ENCODE measurements at places on chromosomes 12 and 14.

GRCh38 chr12:6550294-6551062, 5.4 kb downstream of the IFFO1 start:
- DNase-seq, result no peak

GRCh38 chr12:25734529-25735180, 181.6 kb upstream of the LMNTD1 start:
- no peak for DNase-seq

GRCh38 chr12:45348986-45349385, 133.1 kb downstream of the ANO6 start:
- DNase-seq, result no peak

GRCh38 chr14:105439710-105440553, 20.3 kb downstream of the MTA1 start:
- DNase-seq, result no peak

GRCh38 chr14:61954306-61954705, 192.1 kb downstream of the SNAPC1 start:
- DNase-seq, result no peak

DNA sequence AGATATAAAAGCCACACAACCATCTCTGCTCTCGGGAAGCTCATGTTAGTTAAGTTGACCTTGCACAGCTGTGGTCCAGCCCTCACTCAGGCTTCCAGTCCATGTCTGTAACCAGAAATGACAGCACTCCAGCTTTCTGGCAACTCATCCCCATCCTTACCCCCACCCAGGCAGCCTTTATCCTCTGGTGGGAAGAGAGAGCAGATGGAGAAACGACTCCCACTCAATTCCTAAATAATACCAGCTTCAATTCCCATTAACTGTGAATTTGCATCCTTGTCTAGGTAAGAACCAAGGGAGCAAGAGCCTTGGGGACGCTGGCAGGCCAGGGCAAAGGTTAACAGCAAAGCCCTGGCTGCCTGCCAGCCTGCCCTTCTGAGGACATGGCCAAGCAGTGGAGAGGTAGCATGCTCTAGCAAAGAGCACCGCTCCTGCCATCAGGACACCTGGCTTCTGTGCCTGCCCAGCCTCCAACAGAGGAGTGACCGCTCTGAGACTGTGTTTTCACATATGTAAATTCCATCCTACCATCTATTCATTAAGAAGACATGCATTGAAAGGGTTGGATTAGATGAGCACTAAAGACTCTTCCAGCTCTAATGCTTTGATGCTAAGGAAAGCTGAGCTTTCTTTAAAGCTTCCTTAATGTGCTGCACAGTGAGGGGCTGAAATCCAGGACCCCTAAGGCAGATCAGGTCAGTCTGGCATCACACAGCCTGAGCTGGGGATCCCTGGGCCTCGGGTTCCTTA, 236.1 kb downstream of the GRIN2B start:
- no peak for DNase-seq

DNA sequence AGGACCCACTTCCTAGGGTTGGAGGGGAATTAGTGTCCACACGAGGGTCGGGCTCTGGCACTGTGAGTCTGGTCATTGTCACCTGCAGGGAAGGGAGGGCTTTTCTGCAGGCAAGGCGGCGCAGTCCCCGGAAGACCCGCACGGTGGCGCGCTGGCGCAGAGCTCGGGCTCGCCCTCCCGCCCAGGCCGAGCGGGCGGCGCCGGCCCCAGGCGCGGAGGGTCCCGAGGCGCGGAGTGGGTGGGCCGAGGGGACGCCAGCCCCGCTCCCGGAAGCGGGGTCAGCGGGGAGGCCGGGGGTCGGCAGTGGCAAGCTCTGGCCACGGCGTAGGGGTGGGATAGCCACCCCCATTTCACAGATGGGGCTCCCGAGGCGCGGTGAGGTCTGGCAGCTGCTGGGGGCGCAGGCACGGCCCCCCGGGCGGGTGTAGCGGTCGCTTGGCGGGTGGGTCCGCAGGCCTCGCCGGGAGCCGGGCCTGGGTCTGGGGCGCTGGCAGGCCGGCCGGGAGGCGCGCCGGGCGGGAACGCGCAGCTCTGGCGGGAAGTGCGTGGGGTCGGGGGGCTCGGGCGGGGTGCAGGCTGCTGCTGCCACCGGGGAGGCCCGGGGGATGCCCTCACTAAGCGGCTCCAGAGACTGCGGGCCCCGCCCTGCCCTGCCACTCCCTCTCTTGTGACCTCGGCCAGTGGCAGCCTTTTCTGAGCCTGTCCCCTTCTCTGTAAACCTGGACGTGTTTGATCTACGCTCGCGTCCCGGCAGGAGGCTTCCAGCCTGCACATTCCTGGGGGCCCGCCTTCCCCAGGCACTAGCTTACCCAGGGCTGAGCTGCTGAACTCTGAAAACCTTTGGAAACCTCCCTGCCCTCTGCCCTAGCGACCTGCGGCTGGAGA, 46.1 kb downstream of the CYP46A1 start:
- DNase-seq, result peak; percentile 93

- no peak for DNase-seq
These were observed 322.9 kb downstream of the KCNH5 start for GRCh38 chr14:62722406-62722805.

DNA sequence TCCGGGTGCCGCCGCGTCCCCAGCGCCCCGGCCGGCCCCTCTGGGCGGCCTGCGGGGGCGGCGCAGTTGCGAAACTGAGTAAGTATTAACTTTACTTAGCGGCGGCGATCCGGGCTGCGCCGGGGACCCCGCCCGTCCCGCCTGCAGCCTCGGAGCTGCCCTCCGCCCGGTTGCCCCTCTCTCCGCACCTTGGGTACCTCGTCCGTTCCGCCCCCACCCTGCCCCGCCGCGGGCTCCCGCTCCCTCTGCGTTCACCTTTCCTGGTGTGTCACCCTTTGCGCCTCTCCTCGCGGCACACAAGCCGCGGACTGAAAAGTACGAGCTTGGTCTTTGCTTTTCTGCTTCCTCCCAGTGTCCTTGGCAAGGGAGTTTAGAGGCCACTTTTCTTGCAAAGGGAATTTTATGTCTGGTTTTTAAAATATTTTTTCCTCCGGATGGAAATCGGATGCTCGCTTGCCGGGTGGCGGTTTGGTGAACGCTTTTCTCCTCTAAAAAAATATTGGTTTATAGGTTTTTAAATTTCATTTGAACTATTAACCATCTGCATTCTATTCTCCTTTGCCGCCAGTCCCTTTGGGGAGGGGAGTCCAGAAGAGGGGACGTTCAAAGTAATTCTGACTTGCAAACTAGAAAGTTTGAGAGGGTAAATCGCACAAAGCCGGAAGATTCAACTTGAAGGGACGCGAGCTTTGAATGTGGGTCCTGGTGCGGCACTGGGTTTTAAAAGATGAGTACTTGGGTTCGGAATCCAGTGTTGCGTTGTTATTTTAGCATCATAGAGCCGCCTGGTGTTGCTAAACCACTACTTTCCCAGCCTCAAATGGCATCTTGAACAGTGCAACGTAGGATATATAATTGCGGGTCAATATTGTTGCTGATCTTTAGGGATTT, 834 bp downstream of the RASSF8 start:
- peak; percentile 57 for DNase-seq

- DNase-seq, result no peak
These were observed 21.6 kb upstream of the BLTP3B start for GRCh38 chr12:100164153-100164704.

DNA sequence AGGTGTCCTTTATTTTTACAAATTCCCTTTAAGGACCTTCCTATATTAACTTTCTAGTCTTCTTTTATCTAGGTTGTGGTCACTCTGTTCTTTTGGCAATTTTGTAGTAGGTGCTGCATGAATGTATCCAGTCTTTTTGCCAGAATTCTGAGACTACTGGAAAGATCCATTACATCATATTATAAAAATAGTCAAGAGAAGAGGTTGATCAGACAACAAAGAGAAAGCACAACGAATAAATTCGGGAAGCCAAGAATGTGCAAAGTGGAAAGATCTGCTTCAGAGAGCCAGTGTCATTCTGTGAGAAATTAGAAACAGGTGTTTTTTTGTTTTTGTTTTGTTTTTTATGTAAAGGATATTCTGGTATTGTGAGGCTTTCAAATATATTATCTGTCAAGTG, 15.8 kb upstream of the SLC16A7 start:
- DNase-seq, result no peak

GRCh38 chr14:78592616-78593219, 422.5 kb downstream of the NRXN3 start:
- DNase-seq, result no peak

GRCh38 chr12:122200541-122201175, 2.9 kb upstream of the B3GNT4 start:
- peak; percentile 60 for DNase-seq

GRCh38 chr14:67749341-67750084, 47.8 kb downstream of the RDH12 start:
- DNase-seq, result no peak

DNA sequence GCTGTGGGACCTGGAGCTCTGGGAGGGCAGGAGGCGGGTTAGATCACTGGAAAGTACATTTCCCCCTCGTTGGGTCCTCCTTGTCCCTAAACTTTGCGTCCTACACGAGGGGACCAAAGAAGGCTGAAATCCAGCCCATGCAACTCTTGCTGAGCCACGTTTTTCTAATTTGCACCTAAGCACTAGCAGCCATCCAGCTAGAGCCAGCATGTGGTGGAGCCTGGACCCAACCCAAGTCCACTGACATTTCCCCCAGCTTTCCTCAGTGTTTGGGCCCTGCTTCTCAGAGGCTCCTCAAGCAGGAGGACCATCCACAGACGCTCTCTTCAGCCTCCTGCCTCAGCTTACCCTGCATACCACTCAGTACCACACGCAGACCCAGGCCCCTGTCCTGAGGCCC, 49.7 kb downstream of the TSPAN11 start:
- no peak for DNase-seq

GRCh38 chr14:68603533-68604360, 189.1 kb downstream of the ZFP36L1 start:
- no peak for DNase-seq

- peak; percentile 99 for DNase-seq
These were observed at the start of gene RAB5B for GRCh38 chr12:55973599-55974307. TSS of gene RAB5B (plus strand) at chr12:55974078. CDS start at chr12:55986961, 12,883 bp downstream.

- DNase-seq, result no peak
These were observed 19.0 kb downstream of the SUSD6 start for GRCh38 chr14:69630360-69630759.

DNA sequence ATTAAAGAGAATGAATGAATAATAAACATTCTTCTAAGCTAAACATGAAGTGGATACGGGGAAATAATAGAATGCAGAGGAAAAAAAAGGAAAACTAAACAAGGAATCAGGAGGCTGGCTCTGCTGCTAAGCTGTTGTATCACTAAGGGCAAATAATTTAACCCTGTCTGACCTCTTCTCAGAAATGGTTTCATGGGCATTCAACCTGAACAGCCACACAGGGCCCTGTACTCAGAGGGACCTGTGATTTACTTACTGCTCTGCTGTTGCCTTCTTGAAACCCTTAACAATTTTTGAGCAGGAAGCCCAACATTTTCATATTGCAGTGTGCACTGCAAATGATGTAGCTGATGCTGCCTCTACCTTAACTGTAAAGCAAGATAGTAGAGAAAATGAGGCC, 14.2 kb upstream of the PLEKHA5 start:
- no peak for DNase-seq

GRCh38 chr12:53532524-53533445, 25.5 kb upstream of the NPFF start:
- DNase-seq, result no peak

DNA sequence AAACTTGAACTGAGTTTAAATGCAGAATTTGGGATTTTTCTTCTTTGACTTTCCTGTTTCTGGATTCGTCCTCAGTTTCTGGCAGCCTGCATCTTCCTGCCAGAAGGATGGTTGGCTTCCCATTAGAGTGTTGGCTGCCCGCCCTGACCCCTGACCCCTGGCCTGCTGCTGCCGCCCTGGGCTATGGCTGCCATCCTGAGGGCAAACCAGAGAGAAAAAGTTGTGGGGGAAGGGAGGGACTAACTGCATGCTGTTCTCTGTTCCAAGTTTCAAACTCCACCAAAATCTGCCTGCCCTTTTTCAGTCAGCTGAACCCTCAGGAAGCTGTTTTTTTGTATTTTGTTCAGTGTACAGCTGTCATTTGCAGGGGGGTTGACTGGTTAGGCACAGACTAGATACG, 48.4 kb downstream of the FNTB start:
- DNase-seq, result no peak

GRCh38 chr12:105637470-105637869, 307.0 kb downstream of the C12orf75 start:
- no peak for DNase-seq

- DNase-seq, result no peak
These were observed 425.0 kb upstream of the SOX5 start for GRCh38 chr12:24374452-24374851.

GRCh38 chr14:20820063-20820904, 17.6 kb upstream of the RNASE1 start:
- DNase-seq, result peak; percentile 62

DNA sequence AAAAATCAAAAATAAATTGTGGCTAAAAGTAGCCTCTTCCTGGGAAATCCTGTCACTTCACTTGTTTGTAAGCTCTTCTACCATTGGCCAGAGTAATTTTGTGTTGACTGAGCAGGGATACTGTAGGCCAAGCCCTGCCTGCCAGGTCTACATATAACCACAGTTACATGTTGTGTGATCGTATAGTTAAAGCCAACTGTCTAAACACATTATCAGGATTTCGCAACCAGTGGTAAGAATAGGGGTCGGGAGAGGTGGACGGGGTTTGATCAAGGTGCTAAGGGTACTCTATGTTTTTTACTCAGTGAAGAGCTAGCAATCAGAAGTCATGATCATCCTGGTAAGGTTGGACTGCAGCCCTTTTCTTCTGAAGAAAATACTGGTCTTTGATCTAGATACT, 13.4 kb downstream of the ANKRD13A start:
- no peak for DNase-seq

DNA sequence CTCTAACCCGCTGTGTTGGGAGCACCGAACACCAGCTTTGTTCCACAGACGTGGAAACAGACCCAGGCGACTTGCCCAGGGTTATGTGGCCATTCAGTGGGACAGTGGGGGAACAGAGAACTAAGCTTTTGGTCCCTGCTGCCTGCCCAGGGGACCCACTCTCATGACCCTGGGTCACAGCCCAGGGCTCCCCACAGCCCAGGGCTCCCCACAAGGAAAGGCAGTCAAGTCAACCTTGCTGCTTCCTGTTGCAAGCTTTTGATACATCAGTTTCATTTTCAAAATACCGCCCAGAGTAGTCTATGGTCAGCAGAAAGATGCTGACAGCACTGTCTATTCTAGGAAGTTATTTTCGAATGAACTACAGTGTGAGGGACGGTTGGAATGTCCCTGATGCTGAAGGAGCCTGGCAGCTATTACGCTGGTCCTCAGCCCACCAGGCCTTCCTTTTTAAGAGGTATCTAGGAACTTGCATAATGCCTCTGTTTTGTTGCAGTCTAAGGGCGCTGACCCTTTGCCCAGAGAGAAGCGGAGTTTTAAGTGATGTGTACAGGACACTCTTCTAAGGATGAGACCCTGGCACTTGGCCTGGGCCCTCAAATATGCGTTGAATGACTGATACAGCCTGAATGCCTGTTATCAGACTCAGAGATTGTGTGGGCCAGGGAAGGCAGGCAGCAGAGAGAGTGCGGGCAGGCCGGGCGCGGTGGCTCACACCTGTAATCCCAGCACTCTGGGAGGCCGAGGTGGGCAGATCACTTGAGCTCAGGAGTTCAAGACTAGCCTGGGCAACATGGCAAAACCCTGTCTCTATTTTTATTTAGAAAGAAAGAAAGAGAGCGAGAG, 12.6 kb upstream of the TTC7B start:
- no peak for DNase-seq

GRCh38 chr14:90810806-90811205, 5.4 kb downstream of the TTC7B start:
- no peak for DNase-seq

Data from WTC11 (cell line).